ENCODE measurements at places on chromosomes 2 and 18. TPM values are rescaled to one million over a fixed set of nuclear protein-coding genes. Genes with fewer than 3 reads are reported as not detected.

Gene PID1
- total RNA-seq: 8.2 TPM

Gene COL6A3
- 4.8 TPM for total RNA-seq

Gene SLC30A3
- 0.11 TPM for total RNA-seq

Gene METTL4
- 8.6 TPM for total RNA-seq

Gene BOLL
- not detected for total RNA-seq

Gene ABCG5
- not detected for total RNA-seq

Gene CCL20
- total RNA-seq: 2.4 TPM

Gene FAP
- 62.0 TPM for total RNA-seq

Gene CAPN14
- under 0.01 TPM for total RNA-seq

Gene C2orf80
- not detected for total RNA-seq

Gene PRKAG3
- not detected for total RNA-seq

Gene EMILIN1
- 5.2 TPM for total RNA-seq

Gene UPP2
- not detected for total RNA-seq

Gene CTAGE1
- 0.22 TPM for total RNA-seq

Gene TCF7L1
- total RNA-seq: 0.33 TPM

Gene MYO3B
- total RNA-seq: 4.1 TPM

Gene ECEL1
- total RNA-seq: not detected

Gene DRC1
- total RNA-seq: not detected

Gene CENPA
- total RNA-seq: 1.6 TPM

Gene GNLY
- total RNA-seq: not detected

Gene TTC21B
- total RNA-seq: 32.2 TPM

Gene RAB31
- 34.2 TPM for total RNA-seq

Gene LRRTM4
- not detected for total RNA-seq

Gene MAPK4
- 7.5 TPM for total RNA-seq

Gene ASXL3
- 0.11 TPM for total RNA-seq

Gene EGR4
- total RNA-seq: not detected

Data from placental epithelial cell (primary cell).